ENCODE measurements at places on chromosomes 3 and 15.

GRCh38 chr3:43882976-43883680, 192.4 kb downstream of the ABHD5 start:
- H3K4me3 ChIP-seq = no peak overlapping the region
- H3K27ac ChIP-seq = no peak overlapping the region
- peak; percentile 95 for DNase-seq
- no peaks in the 10 kb centered on the region for H3K4me1 ChIP-seq
- H3K36me3 ChIP-seq = no peaks in the 10 kb centered on the region

DNA sequence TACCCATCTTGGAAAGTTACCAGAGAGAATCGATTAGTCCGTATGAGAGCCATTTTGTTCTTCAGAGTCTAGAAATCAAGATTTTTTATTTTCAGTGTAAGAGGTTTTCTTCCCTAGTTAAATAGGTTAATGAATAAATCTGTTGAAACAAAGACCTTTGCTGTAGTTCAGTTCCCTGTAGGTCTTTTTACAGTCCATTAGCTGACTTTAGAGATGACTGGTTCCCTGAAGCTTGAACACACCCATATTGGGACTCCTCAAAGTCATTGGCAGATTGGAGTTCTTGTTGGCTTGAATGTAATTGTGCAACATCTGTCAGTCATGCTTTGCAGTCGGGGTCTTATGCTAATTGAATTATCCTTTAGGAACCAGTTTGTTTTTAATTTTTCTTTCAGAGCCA, 45.3 kb downstream of the SEMA6D start:
- H3K27me3 ChIP-seq = no peaks in the 10 kb centered on the region
- no peak overlapping the region for H3K27ac ChIP-seq
- H3K36me3 ChIP-seq = no peaks in the 10 kb centered on the region
- H3K4me1 ChIP-seq = no peaks in the 10 kb centered on the region

GRCh38 chr3:8657804-8658305, 13.3 kb upstream of the SSUH2 start:
- H3K27me3 ChIP-seq = no peaks in the 10 kb centered on the region
- peak overlapping the region; percentile 5 for H3K27ac ChIP-seq
- no peak for DNase-seq
- no peaks in the 10 kb centered on the region for H3K36me3 ChIP-seq

- no peak for DNase-seq
- peaks cover 7% of the 10 kb centered on the region for H3K4me1 ChIP-seq
- H3K36me3 ChIP-seq = no peaks in the 10 kb centered on the region
Measured at GRCh38 chr15:37100109-37100965, at the start of gene MEIS2. Gene MEIS2, minus strand, starts transcription at chr15:37100549. Its CDS starts 1,083 bp downstream, at chr15:37099466.

DNA sequence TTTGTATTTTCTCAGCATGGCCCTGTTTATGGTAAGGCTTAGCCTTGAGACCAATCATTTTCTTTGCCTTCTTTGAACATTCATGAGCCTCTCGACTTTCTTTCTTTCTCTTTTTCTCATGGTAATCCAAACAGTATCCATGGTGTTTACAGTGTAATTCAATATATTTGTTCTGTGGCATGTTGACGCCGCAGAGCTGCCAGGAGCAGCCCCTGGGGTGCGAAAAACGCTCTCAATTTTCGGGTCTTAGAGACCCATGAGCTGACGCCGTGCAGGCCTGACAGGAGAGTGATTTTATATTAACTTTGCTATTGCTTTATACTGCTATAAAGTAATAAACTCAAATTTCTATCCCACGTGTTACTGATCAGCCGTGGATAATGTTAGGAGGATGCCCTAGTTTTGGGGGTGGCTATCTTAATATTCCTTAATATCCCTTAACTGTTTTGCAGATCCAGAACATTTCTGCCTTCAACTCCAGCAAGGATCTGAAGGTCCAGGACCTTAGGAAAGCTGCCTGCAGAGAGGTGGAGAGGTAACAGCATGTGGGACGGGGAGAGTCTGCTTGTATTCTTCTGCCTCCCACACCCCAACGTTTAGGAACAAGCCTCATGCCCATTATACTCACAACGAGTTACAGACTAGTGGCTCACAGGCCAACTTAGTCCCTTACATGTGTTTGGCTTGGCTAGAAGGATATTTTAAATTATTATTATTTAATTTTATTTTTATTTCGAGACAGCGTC, 29.3 kb upstream of the MYO1E start:
- H3K4me3 ChIP-seq = no peak overlapping the region
- H3K27me3 ChIP-seq = no peaks in the 10 kb centered on the region
- no peaks in the 10 kb centered on the region for H3K36me3 ChIP-seq
- H3K27ac ChIP-seq = no peak overlapping the region

DNA sequence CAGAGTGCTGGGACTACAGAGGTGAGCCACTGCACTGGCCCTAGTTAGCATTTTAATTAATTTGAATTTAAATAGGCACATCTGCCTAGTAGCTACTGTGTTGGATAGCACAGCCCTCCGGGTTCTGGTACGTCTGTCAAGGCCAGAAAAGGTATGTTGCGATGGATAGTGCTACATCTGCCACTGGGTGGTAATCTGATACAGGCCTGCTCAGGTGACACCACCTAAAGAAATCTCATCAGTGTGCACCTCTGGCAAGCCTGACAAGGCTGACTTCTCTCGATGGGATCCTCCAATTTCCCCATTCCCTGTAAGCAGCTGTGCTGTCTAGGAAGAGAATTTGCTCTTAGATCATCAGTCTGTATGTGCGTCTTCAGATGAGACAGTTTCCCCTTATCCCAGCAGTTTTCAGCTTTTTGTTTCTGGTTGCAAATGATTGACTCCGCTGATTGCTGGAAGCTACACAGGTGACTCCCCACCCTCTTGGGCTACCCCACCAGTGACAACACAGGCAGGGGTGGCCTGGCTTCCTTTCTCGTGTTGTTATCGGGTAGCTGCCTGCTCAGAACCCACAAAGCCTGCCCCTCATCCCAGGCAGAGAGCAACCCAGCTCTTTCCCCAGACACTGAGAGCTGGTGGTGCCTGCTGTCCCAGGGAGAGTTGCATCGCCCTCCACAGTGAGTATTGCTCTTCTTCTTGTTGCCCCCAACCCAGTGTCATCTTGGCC, at the start of gene CCR9:
TSS of gene CCR9 (plus strand) at position 565 of the 727 bp plus-strand sequence. CDS start 8,391 bp downstream, outside the sequence.
- no peaks in the 10 kb centered on the region for H3K27me3 ChIP-seq
- H3K36me3 ChIP-seq = no peaks in the 10 kb centered on the region
- no peak for DNase-seq
- no peak within 1 kb of the TSS for H3K4me3 ChIP-seq

- H3K27ac ChIP-seq = no peak overlapping the region
- no peaks in the 10 kb centered on the region for H3K4me1 ChIP-seq
- H3K4me3 ChIP-seq = no peak overlapping the region
- no peaks in the 10 kb centered on the region for H3K36me3 ChIP-seq
- no peak for DNase-seq
Measured at GRCh38 chr15:59736181-59736580, 47.1 kb upstream of the BNIP2 start.

- H3K4me1 ChIP-seq = no peaks in the 10 kb centered on the region
- DNase-seq = peak; percentile 49
- H3K27ac ChIP-seq = no peak overlapping the region
- H3K27me3 ChIP-seq = no peaks in the 10 kb centered on the region
Measured at GRCh38 chr15:93274257-93274656, 185.2 kb upstream of the RGMA start.

- no peaks in the 10 kb centered on the region for H3K27me3 ChIP-seq
- H3K27ac ChIP-seq = no peak overlapping the region
- no peak overlapping the region for H3K4me3 ChIP-seq
Measured at GRCh38 chr3:104066658-104067057, 1300.1 kb upstream of the ALCAM start.

- peak overlapping the region; percentile 21 for H3K4me3 ChIP-seq
- H3K27ac ChIP-seq = peak overlapping the region; percentile 17
- DNase-seq = no peak
- peaks cover 20% of the 10 kb centered on the region for H3K4me1 ChIP-seq
- no peaks in the 10 kb centered on the region for H3K27me3 ChIP-seq
- no peaks in the 10 kb centered on the region for H3K36me3 ChIP-seq
Measured at GRCh38 chr3:71244153-71244825, 339.2 kb downstream of the FOXP1 start.

GRCh38 chr15:56913670-56914069, 4.8 kb upstream of the TCF12 start:
- DNase-seq = no peak
- H3K4me3 ChIP-seq = no peak overlapping the region
- H3K36me3 ChIP-seq = no peaks in the 10 kb centered on the region
- no peaks in the 10 kb centered on the region for H3K27me3 ChIP-seq

GRCh38 chr3:25587094-25587493, 77.6 kb downstream of the TOP2B start:
- H3K27ac ChIP-seq = no peak overlapping the region
- no peak overlapping the region for H3K4me3 ChIP-seq
- no peak for DNase-seq
- no peaks in the 10 kb centered on the region for H3K27me3 ChIP-seq
- no peaks in the 10 kb centered on the region for H3K36me3 ChIP-seq

DNA sequence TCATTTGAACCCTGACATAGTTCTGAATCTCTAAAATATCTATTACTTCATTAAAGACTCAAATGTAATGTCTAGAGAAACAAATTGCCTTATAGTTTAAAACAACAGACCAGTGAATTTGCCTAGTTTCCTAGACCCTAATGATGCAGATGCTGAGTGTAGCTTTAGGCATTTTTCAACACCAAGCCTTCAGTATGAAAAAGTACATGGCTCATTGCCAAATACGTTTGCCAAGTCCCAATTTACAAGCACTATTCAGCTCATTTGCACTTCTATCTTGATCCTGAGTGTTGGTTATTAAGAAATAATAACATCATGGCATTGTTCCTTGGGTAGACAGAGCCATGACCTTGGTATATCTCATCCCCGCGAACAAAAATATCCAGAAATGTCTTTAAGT, 46.8 kb downstream of the EOMES start:
- H3K27ac ChIP-seq = no peak overlapping the region
- H3K4me3 ChIP-seq = no peak overlapping the region
- no peaks in the 10 kb centered on the region for H3K36me3 ChIP-seq
- no peaks in the 10 kb centered on the region for H3K27me3 ChIP-seq
- H3K4me1 ChIP-seq = peaks cover 15% of the 10 kb centered on the region

- no peak overlapping the region for H3K27ac ChIP-seq
- H3K4me3 ChIP-seq = no peak overlapping the region
- no peaks in the 10 kb centered on the region for H3K36me3 ChIP-seq
- no peaks in the 10 kb centered on the region for H3K4me1 ChIP-seq
Measured at GRCh38 chr15:47565949-47566348, 151.4 kb upstream of the SEMA6D start.

DNA sequence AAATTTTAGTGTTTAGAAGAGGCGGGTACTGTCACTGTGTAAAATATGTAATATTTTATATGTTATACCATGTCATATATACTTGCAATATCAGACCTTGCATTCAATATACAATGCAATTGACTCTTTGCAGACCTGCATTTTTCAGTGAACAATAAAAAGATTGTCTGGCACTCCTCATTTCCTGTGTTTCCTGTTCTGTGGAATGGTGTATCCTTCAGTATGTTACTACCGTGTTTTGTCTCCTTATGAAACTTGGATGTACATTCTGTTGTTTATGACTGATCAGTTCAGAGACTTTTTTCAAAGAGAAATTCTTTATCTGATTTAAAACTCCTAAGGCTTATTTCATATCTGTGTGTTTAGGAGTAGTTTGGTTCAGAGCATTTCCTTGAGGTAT, 31.5 kb downstream of the APH1B start:
- H3K36me3 ChIP-seq = peaks cover 12% of the 10 kb centered on the region
- H3K4me1 ChIP-seq = no peaks in the 10 kb centered on the region

- DNase-seq = no peak
- H3K27me3 ChIP-seq = no peaks in the 10 kb centered on the region
- no peaks in the 10 kb centered on the region for H3K36me3 ChIP-seq
- H3K4me1 ChIP-seq = no peaks in the 10 kb centered on the region
- H3K4me3 ChIP-seq = no peak overlapping the region
- H3K27ac ChIP-seq = no peak overlapping the region
Measured at GRCh38 chr3:186321746-186322145, 40.3 kb downstream of the DGKG start.

- no peaks in the 10 kb centered on the region for H3K36me3 ChIP-seq
- no peak overlapping the region for H3K27ac ChIP-seq
- H3K4me3 ChIP-seq = no peak overlapping the region
- H3K4me1 ChIP-seq = peaks cover 13% of the 10 kb centered on the region
- H3K27me3 ChIP-seq = no peaks in the 10 kb centered on the region
- DNase-seq = no peak
Measured at GRCh38 chr3:61594144-61594963, 33.0 kb downstream of the PTPRG start.

DNA sequence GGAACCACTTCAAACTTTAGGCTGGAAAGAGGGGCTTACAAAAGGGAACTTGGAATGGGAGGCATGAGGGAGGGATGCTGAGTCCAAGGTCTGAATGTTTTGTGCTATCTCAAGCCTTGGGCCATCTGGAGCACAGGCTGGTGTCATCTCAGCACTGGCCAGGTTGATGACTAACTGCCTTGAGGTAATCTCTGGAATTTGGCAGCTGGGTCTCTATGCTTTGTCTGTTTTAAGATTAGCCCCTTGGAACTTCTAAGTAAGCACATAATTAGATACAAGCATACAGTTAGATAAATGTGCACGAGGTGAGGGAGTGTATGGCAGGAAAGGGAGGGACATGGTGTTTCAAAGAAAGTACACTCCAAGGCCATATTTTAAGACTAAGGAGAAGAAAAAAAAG, 252.4 kb upstream of the CCDC54 start:
- no peak overlapping the region for H3K4me3 ChIP-seq
- no peak overlapping the region for H3K27ac ChIP-seq
- DNase-seq = no peak
- no peaks in the 10 kb centered on the region for H3K4me1 ChIP-seq

DNA sequence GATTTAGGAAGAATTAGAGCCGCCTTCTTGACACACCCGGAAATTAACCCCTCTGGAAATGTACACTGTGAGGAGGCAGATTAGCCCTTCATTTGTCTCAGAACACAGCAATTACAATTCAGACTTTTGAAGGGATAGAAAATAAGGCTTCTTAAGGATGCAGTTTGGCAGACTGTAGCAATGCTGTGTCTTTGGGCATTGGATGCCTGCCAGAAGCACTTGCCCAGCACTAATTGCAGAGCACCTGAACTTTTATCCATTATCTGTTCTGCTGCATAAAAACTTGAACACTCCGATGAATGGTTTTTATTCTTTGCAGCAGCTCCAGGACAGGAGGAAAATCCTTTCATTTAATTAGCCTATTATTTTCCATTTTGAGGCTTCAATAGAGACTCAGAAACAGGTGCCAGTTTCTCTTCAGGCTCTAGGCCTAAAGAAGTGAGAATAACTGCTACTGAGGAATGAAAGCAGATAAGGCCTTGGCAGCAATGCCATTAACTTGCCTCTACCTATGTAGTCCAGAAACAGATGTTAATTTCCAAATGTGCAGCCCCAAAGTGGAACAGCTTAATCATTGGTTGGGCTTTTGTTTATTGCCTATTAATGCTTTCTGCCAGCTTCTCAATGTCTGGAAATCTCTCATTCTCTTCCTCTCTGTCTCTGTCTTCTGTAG, 418.5 kb downstream of the NSUN3 start:
- H3K4me1 ChIP-seq = no peaks in the 10 kb centered on the region
- H3K36me3 ChIP-seq = no peaks in the 10 kb centered on the region
- no peak for DNase-seq
- no peaks in the 10 kb centered on the region for H3K27me3 ChIP-seq

GRCh38 chr3:136819392-136819730, 435 bp downstream of the SLC35G2 start:
- H3K27me3 ChIP-seq = no peaks in the 10 kb centered on the region
- no peak for DNase-seq
- H3K36me3 ChIP-seq = no peaks in the 10 kb centered on the region
- peak overlapping the region; percentile 91 for H3K27ac ChIP-seq
- peaks cover 31% of the 10 kb centered on the region for H3K4me1 ChIP-seq

- no peak overlapping the region for H3K4me3 ChIP-seq
- H3K4me1 ChIP-seq = peaks cover 6% of the 10 kb centered on the region
Measured at GRCh38 chr3:115652738-115653137, 29.4 kb downstream of the GAP43 start.

GRCh38 chr3:45123030-45123429, 23.1 kb downstream of the CDCP1 start:
- DNase-seq = no peak
- no peak overlapping the region for H3K4me3 ChIP-seq
- H3K27me3 ChIP-seq = no peaks in the 10 kb centered on the region
- H3K36me3 ChIP-seq = no peaks in the 10 kb centered on the region
- H3K27ac ChIP-seq = peak overlapping the region; percentile 59
